ENCODE measurements at places on chromosomes 2 and 18.

GRCh38 chr2:210844016-210844415, 287.6 kb downstream of the CPS1 start:
- no peak for DNase-seq

DNA sequence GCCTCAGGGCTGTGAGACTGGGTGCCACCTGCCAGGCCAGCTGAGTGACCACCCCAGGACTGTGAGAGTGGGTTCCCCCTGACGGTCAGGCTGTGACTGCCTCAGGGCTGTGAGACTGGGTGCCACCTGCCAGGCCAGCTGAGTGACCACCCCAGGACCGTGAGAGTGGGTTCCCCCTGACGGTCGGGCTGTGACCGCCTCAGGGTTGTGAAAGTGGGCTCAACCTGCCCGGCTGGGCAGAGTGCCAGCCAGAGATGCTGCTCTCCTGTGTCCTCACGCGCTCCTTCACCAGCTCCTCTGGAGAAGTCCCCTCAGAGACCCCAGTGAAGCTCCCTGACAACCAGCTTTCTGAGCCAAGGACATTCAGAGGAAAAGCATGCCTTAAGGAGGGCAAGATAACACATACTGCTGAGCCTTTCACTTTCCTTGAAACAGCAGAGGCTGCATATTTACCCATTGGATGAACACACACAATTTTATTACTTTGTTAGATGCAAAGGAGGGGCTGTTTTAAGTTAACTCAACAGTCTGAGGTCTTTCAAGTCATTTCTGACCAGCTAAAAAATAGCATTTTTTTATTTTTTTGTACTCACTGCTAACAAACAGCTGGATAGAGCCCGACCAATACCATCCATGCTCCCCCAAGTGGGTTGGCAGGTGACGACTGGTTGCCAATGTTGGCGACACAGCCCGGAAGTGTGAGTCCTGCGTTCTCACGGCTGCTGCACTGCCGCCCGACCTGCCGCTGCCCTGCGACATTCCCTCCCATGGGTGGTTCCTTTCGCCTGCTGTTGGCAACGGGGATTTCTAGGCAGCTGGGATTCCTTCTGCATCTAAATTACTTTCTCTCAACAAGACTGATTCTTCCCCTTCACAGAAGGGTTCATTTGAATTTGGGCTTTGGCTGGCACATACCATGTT, 70.7 kb downstream of the NDUFA10 start:
- no peak for DNase-seq

DNA sequence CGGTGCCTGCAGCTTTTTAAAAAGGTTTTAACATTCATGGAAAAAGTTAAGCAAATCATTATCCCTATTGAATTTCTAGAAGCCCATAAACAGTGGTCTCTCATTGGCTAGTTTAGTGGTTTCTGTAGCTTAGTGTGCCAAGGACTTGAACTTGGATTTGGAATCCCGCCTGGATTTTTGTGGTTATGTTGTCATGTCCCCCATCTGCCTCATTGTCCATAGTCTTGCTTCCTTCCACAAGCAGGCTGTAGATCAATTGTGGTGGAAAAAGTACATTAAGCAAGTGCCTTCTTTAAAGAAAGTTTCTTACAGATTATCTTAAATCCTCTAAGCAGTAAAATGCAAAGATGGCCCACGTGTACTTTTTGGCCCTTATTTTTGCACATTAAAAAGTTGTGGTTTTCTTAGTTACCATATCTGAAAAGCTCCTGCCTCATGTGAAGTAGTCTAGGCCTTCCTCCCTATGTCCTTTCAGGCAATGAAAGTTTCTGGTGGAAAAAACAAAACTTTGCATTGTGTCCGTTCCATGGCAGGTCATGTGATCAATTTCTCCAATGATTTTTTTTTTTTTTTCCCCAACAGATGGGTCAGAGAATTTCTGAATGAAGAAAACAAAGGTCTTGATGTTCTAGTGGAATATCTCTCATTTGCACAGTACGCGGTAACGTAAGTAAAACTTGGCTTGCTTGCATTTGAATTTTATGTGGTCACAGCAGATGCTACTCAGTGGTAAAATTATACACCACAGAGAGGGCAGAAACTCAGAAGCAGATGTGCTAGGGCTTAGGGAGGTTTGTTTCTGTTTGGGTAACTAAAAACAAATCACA, 158.9 kb downstream of the PRPF40A start:
- DNase-seq = no peak

GRCh38 chr2:11553661-11554398, 20.0 kb downstream of the GREB1 start:
- no peak for DNase-seq

DNA sequence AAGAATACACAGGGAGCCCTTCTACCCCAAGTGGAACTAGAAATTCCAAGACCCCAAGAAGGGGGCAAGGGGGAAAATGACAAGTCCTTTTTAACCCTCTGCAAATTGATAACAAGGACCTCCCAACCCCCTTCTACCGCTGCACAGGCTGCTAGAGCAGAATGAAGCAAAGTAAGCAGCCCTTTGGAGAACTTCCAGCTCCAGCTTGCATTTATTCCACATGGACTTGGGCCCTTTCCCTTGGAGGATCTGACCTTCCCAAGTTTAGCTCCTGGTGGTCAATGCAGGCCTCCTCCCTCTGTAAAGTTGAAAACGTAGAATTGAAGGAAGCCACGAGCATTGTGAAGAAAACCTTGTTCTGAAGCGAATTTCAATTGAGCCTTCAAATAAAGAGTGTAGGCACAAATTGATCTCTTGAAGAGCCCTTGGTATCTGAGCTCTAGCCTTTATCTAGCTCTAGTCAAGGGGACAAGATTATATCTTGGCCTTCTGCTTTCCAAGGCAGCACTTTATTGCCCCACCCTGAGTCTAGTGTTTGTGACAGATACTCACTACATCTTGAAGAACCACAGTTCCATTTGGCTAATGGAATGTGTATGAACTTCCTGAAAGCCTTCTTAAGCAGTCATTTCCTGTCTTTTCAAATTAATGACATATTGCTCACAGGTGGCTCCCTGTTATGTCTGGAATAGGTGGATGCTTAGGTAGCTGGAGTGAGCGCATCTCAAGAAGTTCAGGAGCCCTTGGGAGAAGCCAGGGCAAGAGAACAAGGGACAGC, 37.2 kb downstream of the SLC14A2 start:
- no peak for DNase-seq

DNA sequence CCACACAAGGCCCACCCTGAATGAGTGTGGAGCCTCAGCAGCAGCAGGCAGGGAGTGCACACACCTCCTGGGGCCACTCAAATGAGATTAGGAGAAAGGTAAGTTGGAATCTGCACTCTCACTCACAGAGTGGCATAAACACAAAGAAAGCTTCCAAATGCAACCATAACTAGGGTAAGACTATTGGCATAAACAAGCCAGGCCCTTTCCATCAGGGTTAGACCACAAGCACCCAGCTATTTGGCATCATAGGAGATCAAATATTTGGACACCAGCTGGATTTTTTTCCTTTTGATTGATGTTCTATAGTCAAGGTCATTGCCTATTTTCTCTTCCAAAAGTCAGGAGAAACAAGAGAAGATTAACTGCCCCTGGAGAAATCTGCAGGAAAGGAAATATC, 471.5 kb downstream of the TXNL1 start:
- no peak for DNase-seq

DNA sequence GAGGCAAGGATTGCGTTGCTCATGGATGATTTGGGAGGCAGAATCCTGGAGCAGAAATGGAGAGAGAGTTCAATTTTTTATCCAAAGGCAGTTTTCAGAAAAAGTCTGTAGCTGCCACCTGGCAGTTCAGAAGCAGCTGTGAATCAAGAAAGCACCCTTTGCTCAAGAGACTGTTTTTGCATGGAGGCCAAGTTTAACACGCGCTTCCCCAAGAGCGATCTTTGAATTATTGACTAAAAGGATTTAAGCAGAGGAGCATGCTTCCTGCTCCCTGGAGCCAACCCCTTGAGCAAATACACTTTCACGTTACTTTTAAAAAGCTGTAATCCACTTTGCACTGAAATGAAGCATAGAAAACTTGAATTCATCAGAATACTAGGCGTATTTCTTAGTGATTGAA, 252.4 kb downstream of the RNF144A start:
- no peak for DNase-seq

DNA sequence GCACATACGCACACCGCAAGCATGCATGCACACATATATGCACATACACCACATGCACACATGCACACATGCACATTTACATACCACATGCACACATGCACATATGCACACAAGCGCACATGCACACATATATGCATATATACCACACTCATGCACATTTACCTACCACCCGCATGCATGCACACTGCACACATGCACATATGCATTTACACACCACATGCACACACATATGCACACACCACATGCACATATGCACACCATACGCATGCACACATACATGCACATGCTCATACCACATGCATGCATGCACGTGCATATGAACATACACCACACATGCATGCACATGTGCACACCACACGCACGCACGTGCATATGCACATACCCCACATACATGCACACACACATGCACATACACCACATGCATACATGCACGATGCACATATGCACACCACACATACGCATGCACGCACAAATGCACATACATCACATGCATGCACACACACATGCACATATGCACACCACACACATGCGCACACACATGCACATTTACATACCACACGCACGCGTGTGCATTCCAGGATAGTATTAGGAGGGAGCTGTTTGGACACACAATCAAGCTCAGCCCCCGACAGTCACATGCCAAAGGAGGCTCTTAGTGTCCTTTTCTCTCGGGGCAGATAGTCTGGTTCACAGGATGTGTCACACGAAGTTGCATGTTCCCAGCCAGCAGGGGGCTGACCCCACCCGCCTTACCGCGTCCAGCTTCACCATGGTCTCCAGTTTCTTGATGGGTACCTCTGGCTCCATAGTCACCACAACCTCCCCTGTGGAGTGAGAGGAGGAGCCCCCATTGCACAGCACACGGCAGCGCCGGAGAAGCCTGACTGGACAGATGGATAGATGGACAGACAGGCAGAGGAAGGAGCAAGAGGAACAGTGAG, 5.9 kb downstream of the OTOF start:
- DNase-seq = no peak

- DNase-seq = no peak
Measured at GRCh38 chr2:113263546-113263945, 15.2 kb downstream of the PAX8 start.

GRCh38 chr2:59296279-59296678, 1055.2 kb upstream of the FANCL start:
- DNase-seq = no peak

- DNase-seq = no peak
Measured at GRCh38 chr2:44943693-44944101, 2.2 kb downstream of the SIX3 start.

DNA sequence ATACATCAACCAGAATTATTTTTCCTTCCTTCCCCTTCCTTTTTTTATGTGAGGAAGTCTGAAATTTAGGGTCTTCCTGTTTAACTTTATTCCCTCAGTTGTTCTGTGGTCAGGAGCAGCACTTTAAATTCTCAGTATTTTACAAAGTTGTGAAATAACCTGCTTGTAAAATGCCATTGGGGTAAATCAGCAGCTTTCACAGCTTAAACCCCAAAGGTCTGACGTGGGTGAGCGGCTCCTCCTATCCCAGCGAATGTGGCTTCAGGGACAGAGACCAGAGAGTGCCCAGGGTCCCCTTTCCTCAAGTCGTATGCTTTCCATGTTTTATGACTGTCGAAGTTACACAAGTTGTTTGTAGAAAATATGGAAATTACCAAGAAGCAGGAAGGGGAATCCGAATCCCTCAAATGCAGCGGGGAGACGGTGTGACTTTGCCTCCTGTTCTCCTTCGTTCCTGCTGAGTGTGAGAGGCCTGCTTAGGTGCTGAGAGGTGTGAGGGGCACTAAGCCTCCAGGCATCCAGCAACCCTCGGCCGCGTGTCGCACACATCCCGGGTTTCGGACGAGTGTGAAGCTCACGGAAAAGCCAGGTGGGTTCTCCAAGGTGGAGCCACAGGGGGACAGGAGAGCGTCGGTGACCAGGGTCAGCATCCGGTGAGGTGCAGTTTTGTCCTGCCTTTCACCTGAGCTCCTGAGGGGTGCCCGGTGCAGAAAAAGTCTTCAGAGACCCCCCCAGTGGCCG, 10.8 kb upstream of the KCNG2 start:
- DNase-seq = no peak

GRCh38 chr2:101830555-101830954, 133.0 kb downstream of the MAP4K4 start:
- DNase-seq = no peak

- DNase-seq = no peak
Measured at GRCh38 chr2:166888180-166888579, at the start of gene XIRP2. Gene XIRP2, plus strand, starts transcription at chr2:166888480. Its CDS starts 15,003 bp downstream, at chr2:166903483.

- DNase-seq = peak; percentile 46
Measured at GRCh38 chr2:98473995-98474780, 29.5 kb downstream of the INPP4A start.

DNA sequence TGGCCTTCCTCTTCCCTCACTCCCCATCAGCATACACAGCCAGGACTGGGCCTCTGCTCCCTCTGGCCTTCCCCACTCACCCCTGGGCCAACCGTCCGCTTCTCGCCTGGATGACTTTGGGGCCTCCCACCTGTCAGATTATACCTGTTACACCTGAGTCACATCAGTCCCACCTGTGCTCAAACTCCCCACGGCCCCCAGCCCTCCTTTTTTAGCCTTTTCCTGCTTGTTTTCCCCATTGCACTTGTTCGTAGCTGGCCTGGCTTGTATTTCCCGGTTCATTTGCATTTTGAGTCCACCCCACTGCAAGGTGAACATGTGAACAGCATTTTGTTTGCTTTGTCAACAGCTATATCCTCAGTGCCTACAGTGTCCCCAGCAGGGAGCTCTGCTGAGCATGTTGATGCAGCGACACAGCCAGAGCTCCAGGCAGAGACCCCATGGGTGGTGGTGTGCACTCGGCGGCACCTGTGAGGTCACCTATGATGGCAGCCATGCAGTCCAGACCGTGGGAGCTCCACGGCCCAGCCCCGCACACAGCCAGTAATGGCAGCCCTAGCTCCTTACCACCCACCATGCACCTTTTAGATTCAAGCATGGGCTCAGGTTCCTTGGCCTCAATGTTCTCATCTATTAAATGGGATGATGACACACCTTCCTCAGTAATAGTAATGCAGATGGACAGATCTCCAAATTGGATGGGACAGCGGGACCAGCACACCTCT, 276.4 kb upstream of the HS6ST1 start:
- DNase-seq = no peak

DNA sequence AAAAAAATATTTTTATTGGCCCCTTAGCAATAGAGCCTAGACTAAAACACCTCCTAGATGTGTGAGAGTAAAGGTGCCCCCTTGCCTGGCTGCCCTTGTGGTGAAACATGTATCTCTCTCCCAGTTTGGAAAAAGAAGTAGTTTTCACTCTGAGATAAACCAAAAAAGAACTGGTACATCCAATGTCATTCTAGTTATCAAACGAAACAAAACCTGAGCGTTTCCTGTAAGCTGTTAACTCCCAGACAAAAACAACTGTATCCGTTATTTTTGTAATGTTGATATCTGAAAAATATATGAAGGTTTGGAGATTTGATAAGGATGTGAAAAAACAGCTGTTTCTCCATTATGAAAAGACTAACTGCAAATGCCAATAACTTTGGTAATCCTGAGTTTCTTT, 24.3 kb downstream of the HEATR5B start:
- DNase-seq = no peak

- DNase-seq = no peak
Measured at GRCh38 chr2:209806318-209806717, 34.7 kb downstream of the UNC80 start.

All from CD4-positive, alpha-beta T cell treated with Interleukin-12 subunit alpha and Interleukin-12 subunit beta, for 1 hour (primary cell).